ENCODE measurements at places on chromosomes 4 and X. TPM values are rescaled to one million over a fixed set of nuclear protein-coding genes. Genes with fewer than 3 reads are reported as not detected.

DNA sequence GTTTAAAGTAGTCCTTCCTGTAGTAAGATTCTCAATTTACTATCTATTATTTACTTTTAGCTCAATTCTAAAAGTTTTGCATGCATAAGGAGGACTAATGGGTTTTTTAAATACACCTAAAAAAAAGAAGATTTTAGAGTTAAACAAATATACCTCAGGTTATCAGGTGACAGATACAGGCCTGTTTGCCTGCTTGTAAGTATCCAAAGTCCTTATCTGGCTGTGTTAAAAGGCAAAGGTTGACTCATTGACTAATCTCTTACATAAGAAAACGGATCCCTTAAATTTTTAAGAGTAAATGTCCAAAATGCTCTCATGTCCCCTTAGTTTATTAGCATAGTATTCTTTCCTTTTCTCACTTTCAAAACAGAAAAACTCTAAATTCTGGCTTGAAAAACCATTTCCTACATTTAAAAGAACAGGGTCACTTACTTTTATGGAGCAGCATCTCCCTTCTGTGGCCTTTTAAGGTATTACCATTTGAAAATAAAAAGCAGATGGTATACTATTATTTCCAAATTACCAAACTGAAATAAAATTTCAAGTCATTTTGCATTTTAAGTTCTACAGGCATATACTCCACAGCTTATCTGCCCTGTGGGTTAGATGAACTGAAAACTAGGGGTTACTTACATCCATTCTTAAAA lies 4.5 kb downstream of the CBR4 start:
- peak; percentile 35 for DNase-seq

GRCh38 chrX:121365572-121366161 lies 318.3 kb downstream of the GLUD2 start:
- no peak for DNase-seq

DNA sequence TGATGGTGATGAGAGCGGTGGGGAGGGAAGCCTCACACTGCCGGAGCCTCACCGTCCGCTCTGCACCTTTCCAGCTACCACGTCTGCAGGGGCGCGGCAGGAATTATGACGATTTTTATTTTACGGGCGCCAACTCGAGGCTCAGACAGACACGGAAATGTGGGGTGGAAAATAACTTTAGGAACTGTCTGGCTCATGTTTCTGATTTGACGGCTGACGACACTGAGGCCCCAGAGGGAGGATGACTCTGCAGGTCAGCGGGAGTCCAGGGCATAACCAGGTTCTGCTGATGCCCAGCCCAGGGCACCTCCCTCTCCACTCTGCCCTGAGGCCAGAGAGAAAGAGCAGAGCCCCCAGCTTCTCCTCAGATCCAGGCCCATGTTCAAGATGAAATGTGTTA lies 43.9 kb downstream of the C4orf50 start:
- no peak for DNase-seq

GRCh38 chr4:74920704-74921103 lies 12.2 kb upstream of the PARM1 start:
- DNase-seq, result no peak

DNA sequence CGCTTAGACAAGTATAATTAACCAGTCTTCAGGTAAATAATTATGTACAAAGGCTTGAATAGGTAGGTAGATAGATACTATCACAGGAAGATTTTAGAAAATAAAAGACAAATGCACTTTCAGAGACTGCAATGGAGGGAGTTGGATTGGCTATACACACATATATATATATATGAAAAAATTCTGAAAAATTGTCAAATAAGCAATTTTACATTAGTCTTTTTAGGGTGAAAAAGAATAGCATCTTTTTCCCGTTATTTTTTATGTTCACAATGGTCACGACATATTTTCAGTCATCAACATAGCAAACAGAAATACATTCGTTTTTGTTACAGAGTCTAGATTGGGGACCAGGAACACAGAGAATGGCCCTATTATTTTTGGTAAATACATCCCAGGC lies 385.9 kb upstream of the ACTRT1 start:
- DNase-seq, result no peak

- no peak for DNase-seq
These were observed 11.0 kb upstream of the CWH43 start for GRCh38 chr4:48974979-48975640.

DNA sequence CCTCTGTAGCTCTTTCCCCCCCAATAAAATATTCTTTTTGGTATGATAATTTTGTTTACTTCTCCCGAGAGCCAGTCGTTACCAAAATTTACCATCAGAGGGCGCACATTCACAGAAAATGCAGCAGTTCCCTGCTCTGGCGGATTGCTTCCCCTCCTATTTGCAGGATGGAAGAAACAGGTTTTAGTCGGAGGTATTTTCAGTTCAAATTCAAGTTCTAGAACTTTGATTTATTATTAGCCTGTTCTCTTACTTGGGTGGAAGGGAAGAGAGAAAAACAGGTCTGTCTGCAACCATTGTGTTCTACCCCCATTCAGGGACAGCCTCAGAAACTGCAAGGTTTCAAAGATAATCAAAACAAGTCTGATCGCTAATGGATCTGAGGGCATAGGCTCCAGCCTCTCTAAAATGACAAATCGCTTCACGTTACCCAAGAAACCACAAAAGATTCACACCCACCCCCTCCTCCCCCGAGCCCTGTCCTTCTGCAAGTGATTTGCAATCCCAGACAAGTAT lies 263.8 kb upstream of the RPS6KA3 start:
- DNase-seq, result peak; percentile 64

DNA sequence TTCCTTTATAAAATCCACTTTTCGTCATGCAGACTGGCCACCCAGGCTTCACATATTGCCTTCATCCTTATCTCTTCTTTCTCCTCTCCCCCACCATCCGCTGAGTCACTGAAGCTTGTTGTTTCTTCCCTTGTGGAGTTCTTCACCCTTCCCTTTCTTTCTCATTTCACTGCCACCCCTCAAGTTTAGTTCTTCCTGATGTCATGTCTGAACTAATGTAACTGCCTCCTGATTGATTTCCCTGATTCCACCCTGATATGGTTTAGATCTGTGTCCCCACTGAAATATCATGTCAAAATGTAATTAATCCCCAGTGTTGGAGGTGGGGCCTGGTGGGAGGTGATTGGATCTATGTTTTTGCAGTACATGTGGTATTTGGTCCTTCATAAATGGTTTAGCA lies 151.4 kb downstream of the CPEB2 start:
- no peak for DNase-seq

Gene PABPC4L
- 3.8 TPM for total RNA-seq

Data from cardiac muscle cell (in vitro differentiated cells and primary cell).